ENCODE measurements at places on chromosomes 3 and 15.

DNA sequence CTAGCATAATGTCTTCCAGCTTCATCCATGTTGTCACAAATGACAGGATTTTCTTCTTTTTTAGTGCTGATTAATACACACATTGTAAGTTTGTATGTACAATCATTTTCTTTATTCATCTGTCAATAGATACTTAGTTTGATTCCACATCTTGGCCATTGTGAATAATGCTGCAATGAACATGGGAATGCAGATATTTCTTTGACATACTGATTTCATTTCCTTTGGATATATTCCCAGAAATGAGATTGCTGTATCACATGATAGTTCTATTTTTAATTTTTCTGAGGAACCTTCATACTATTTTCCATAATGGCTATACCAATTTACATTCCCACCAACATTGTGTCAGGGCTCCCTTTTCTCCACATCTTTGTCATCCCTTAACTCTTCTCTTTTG lies 117.9 kb downstream of the MEIS2 start:
- DNase-seq: peak; percentile 61

DNA sequence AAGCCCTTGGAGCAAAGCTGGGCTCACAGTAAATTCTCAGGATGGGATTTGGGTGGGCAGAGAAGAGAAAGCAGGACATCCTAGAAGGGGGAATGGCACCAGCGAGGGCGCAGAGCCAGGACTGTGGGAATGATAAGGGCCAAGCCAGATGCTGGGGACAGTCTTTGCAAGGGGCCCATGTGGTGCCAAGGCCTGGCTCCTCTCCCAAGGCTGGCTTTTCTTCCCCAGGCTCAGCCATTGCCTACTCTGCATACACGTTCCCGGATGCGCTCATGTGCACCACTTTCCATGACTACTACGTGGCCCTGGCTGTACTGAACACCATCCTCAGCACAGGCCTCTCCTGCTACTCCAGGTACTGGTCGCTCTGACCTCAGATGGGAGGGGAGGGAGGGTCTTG lies 24.7 kb upstream of the KIF23 start:
- no peak for DNase-seq

- DNase-seq: peak; percentile 80
Observed at GRCh38 chr3:85589145-85589544, 630.4 kb downstream of the CADM2 start.

DNA sequence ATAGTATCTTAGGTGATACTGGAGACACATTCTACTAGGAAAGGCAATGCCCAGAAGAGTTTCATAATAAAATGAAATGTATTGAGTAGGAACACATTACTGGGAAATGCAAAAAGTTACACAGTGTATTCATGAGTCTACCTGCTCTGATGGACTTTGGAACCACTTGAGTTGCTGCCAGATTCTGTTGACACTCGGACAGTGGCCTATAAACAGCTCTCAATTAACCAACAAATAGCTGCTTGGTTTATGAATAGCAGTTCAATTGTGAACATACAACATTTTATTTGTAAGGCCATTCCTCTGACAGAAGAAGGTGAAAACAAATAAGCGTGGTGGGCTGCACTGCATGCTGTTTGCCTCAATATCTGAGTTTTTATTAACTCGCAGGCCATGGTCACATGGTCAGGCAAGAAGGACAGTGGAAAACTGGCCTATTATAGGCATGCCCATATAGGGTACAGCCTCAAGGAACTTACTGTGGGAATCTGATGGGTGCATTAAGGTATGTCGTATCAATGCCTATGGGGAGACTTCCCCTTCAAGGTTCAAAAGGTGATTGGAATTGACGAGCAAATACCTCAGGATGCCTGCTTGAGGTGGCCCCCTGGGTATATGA lies 66.2 kb downstream of the C3orf80 start:
- DNase-seq: no peak

GRCh38 chr3:150449169-150449721 lies 41.1 kb downstream of the TSC22D2 start:
- peak; percentile 87 for DNase-seq

DNA sequence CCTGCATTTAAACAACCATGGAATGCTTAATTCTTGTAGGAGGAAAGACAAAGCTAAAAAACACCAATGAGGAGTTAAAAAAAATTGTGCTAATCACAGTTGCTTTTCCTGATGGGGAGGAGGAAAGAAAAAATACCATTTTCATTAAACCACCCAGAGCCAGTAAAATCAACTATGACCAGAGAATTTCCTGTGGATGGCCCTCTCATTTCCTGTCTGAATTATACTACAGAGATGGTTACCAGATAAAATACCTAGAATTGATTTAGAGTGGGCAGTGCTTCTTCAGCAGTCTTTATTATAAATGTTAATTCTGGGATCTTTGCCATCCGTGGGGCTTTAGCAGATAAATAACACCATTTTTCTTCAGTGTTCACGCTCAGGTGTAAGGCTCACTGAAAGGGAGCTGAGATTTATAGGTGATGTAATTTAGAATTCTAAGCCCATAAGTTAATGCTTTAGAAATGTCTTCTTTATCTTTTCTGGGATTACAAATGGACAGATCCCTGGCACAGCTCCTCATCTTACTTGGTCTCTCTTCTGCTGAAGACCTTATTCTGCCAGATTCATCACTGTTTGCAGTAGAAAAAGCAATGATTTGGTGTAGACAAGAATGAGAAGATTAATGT lies 37.9 kb downstream of the RETNLB start:
- no peak for DNase-seq

DNA sequence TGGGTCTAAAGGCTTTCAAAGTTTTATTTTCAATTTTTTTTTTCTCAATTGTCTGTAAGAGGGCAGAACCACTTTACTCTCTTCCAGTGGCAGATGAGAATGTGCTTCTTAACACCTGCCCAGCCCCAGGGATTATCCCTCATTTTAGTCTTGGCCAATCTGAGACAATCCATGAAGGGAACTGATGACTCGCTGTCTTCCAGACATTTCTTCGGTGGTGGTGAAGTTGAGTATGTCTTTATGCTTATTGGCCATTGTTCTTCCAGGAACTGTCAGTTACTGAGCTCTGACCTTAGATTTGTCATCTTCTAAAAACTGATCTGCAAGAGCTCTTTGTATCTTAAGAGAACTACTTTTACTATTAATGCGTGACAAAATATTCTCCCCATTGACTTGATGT lies 139.5 kb downstream of the TJP1 start:
- DNase-seq: peak; percentile 26

DNA sequence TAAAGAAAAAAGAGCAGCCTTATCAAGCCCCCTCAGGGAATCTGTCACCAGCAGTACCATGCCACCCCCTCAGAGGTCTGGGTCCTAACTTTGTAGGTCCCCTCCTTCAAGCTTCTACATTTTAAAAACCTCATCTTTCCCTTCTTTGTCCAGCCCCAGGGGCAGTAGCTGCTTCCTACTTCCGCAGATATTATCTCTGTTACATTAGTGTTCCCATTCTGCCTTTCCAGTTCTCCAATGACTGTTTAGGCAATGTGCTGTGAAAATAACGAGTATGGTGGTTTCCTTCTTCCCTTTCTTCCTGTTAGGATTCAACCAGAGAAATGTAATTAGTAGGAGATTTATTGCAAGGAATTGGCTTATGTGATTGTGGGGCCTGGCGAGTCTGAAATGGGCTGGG lies 126.1 kb upstream of the TNIK start:
- no peak for DNase-seq

- peak; percentile 65 for DNase-seq
Observed at GRCh38 chr3:98680723-98681122, 82.4 kb upstream of the ST3GAL6 start.

DNA sequence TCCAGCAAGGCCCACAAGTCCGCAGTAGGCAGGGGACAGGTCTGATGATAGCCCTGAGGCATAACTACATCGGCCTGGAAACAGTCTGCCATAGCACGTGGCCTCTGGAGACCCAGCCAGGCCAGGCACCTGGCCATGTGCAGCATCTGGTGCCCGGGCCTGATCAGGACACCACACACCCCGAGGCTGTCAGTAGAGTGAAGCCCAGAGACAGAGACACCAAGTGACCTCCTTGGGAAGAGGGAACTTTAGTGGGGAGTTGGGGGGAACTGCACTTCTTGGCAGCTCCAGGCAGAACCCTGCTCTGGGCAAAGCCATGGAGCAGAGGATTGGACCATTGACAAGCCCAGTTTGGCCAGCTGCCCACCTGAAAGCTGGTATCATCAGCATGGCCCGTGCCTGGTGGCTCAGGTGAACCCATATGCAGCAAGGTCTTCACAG lies 1.2 kb downstream of the SHISA5 start:
- no peak for DNase-seq

GRCh38 chr3:176734146-176734545 lies 463.1 kb downstream of the TBL1XR1 start:
- no peak for DNase-seq

- DNase-seq: no peak
Observed at GRCh38 chr15:69138963-69139362, 21.5 kb upstream of the GLCE start.

GRCh38 chr15:92020804-92021203 lies 167.3 kb downstream of the SLCO3A1 start:
- peak; percentile 17 for DNase-seq

Data from fibroblast of skin of right biceps (primary cell).